ENCODE measurements at places on chromosomes 12 and 14. TPM values are rescaled to one million over a fixed set of nuclear protein-coding genes. Genes with fewer than 3 reads are reported as not detected.

GRCh38 chr14:59425322-59425935 is 39.8 kb downstream of the GPR135 start:
- ATAC-seq, result no peak

DNA sequence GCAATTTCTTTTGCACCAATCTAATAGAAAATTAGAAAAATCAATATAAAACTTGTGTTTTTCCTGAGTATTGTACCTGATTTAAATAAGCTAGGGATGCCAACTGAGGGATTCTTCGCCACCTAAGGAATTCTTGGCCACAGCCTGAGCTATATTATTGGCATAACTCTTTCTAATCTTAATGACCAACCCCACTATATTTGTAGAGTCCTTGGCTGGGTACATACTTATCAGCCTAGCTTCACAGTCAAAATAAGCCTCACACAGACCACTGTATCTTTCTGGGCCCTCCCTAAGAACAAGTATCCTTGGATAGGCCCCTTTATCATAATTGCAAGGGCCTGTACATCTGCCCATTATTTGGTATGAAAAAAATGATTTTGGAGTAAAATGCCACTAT is 247.1 kb downstream of the DUSP6 start:
- no peak for ATAC-seq

DNA sequence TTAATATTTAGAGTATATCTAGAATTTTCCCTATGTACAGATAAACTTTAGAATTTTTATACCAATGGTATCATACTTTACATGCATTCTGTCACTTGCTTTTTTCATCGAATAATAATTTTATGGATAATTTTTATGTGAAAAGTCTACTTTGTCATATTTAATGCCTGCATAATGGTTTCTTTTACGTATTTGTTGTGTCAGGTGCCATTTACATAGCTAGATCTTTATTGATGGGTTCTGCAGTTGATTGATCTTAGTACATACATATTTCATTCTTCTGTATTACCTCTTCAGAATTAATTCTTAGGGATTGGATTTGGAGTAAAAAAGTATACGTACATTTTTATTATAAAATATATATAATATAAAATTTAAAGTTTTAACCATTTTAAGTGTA is 77.7 kb upstream of the NEDD1 start:
- no peak for ATAC-seq

DNA sequence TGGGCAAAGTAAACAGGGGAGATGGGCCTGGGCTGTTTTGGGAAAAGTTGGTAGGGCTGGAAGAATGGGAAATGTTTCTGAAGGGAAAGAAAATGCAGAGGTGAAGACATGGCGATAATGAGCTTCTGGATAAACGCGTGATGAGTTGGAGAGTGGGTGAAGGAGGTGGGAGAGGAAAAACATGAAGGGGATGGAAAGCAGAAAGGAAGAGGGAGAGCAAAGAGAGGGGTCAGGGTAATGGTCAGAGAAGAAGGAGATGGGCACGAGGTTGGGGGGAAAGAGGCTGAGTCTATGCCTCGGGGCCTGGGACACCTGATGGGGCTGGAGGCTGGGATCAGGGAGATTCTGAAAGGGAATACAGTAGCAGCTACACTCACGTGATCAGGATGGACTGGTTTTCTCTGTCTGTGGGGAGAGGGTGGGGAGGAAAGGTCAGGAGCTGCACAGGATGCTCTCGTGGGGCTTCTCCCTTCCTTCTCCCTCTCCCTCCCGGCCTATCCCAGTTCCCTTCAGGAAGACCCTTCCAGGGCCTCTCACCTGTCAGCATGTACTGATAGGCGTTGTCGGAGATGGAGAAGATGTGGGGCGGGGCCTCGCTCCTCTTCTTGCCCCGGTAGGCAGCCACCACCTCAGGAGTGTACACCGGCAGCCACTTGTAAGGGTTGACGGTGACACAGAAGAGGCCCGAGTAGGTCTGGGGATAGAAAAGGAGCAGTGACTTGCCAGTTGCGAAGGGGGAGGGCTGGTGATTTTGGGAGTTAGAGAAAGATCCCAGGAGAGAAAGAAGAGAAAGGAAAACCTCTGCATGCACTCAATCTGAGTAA is 3.1 kb downstream of the MYH7 start:
- ATAC-seq, result no peak

DNA sequence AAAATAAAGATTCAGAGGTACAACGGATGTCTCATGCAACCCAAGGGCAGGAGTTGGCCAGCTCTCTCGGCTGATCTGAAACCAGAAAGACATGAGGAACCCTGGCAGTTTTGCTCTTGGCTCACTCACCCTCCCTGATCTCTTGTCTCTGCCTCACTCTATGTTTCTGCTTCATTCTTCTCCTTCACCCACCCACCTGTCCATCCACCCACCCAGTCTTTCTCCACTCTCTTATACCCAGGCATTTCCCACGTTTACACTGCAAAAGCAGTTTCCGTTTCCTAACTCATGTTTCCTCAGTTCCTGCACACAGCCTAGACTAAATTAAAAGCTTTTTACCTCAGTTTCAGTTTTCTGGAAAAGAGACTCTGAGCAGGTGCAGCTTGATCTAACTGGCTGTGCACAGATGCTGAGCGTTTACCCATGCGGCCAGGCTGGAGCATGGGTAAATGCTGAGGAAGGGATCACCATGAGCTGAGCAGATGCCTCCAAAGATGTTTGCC is 157.6 kb downstream of the PRKCH start:
- ATAC-seq, result peak; percentile 37

Gene ANHX
- not detected for total RNA-seq

Data from activated T-helper 17 cell treated with anti-CD3 and anti-CD28 coated beads, Interleukin-2, amount 50 U/mL, for 72 hours (primary cell).